ENCODE measurements at places on chromosomes 5 and 9.

GRCh38 chr5:32100230-32100629 lies 73.9 kb downstream of the GOLPH3 start:
- DNase-seq, result no peak

- DNase-seq, result no peak
These were observed 3.1 kb downstream of the IER5L start for GRCh38 chr9:129174724-129175514.

- no peak for DNase-seq
These were observed 9.3 kb upstream of the ZDHHC12 start for GRCh38 chr9:128733256-128733655.

DNA sequence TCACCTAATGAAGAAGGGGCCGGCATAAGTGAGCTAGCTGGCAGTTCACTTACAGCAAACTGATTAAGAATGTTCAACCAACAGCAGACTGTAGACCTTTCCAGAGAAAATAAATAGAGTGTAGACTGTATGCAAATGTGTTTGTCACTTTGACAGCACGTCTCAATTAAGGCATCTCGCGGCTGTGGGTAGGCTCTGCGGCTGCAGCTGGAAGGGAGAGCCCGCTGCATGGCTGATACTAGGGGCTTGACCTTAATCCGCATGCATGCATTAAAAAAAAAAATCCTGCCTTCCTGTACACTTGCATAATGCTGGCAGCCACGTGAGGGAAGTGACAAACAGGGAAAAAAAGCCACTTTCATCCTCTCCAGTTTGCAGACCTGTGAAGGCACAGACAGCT lies 82.3 kb downstream of the CRB2 start:
- DNase-seq, result no peak

GRCh38 chr5:153476767-153477166 lies 13.7 kb upstream of the GRIA1 start:
- DNase-seq, result no peak

- no peak for DNase-seq
These were observed 101.9 kb upstream of the EFNA5 start for GRCh38 chr5:107772418-107773310.

DNA sequence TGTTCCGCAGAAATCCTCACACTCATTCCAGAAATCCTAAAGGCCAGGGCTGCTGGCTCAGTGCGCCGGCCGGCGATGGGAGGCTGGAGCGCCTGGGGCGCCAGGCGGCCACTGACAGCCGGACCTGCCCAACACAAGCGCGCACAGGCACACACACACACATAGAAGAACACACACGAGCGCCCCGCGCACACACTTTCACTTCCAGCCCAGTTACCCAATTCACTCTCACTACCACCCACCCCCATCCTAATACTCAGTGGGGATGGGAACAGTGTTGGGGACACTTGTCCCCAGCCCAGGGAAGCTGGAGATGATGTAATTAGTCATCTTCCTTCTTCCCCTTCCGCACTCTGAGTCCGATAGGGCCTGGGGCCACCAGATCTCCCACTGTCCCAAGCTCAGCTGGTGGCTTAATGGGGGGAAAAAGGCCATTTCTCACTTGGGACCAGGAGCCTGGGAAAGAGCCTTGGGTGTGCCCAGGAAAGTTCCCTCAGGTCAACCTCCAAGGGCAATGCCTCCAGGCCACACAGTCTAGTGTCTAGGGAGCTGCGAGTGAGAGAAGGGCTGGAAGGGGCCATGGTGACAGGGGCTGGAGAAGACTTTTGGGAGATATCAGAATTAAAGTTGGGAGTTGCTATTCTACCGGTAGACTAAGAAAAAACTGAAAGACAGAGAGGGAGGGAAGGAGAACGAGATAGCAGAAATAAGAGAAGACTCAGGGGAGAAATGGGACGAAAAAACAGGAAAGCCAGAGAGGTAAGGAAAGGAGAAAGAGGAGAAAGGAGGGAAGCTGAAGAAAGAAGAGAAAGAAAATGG lies 1.7 kb downstream of the EBF1 start:
- no peak for DNase-seq

GRCh38 chr9:79390077-79390698 lies 181.6 kb upstream of the TLE4 start:
- no peak for DNase-seq

DNA sequence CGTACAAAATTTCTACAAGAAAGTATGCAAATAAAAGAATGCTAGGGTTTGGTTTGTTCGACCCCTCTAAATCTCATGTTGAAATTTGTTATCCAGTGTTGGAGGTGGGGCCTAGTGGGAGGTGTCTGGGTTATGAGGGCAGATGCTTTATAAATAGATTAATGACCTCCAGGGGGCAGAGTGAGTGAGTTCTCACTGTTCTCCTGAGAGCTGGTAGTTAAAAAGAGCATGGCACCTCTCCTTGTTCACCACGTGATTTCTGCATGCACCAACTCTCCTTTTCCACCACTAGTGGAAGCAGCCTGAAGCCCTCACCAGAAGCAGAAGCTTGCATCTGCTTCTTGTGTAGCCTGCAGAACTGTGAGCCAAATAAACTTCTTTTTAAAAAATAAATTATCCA lies 50.4 kb upstream of the FAM170A start:
- DNase-seq, result no peak

DNA sequence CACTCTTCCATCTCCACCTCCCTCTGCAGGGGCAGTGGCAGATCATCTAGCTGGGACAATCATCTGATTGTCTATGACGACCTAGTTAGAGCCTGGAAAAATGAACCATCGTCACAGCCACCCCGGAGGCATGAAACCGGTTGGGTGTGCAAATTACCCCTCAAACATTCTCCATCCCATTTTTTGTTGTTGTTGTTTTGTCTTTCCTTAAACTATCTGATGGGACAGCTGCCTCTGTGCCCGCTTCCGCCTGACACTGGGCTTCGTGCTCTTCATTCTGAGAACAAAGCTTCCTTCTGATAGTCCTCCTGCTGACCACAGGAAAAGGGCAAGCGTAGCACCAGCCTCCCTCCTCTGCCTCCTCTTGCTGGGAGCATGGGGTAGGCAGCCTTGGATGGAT lies 7.0 kb upstream of the NDST1 start:
- no peak for DNase-seq

DNA sequence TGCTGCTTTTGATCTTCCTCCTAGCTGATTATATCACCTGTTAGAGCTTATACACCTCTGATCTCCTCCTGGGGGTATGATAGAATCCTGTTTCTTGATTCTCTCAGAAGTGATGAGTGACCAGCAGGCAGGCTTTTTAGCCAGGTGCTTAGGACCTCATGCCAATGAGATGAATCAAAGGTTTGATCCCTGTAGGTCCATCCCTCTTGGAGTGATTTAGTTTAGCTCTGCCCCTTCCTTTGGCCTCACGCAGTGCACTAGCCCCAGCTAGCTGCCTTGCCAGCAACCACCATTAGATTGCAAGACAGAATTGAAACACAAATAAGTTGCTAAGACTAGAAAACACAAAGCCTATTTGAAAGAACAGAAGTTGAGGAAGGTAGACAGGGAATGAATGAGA lies 84.4 kb downstream of the ZSWIM6 start:
- DNase-seq, result no peak

DNA sequence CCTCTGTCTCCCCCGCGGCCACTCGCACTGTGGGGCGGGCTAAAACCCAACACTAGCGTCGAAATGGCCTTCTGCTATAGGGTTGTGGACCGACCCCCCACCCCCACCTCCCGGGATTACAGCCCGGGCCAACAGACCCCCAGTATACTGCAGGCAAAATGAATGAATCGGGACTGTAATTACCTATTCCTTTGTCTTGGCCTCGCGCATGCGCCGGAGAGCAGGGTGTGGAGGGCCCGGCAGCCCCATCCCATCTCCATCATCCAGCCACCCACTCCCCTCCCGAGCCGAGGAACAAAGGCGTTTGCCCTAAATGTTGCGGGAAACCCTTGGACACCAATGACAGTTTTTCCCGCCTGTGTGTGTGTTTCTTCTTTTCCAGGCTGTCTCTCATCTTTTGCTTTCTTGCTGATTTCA lies 1.6 kb downstream of the BASP1 start:
- DNase-seq, result no peak

GRCh38 chr5:60856066-60856465 lies 12.0 kb upstream of the ELOVL7 start:
- no peak for DNase-seq

DNA sequence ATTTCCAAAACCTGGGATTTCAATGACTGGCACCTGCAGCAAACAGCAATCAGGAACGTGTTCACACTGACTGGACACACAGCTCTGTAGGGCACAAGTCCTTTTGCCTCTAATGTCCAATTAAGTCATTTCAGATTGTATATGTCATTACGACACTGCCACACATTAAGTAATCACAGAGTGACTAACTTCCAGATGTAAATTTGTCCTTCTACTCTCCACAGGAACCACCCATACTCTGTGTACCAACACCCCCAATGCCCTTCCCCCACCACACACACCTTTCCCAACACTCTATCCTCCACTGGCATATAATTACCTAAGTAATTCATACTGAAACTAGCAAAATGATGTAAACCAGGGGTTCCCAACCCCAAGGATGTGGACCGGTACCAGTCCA lies 30.5 kb downstream of the LARS1 start:
- no peak for DNase-seq

- DNase-seq, result no peak
These were observed 573.8 kb upstream of the CDH9 start for GRCh38 chr5:27612161-27612560.

GRCh38 chr5:165630261-165630778 lies 2124.9 kb downstream of the MAT2B start:
- no peak for DNase-seq

DNA sequence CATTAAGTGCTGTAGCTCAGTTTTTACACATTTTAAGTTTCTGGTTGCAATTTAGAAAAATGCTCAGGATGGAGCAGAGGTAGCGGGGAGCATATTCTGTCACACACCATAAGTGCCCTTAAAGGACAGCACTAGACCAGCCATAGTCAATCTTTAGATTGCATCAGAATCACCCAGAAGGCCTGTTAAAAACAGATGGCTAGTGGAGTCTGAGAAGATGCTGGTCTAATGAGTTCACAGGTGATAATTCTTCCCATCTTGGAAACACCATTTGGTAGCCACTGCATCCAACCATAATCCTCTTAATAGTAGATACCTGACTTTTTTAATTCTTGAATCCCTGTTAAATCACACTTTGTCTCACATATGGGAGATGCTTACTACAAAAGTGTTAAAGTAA lies 113.2 kb downstream of the CDH18 start:
- no peak for DNase-seq

GRCh38 chr5:151646334-151646733 lies 40.4 kb downstream of the SPARC start:
- DNase-seq, result no peak

- DNase-seq, result no peak
These were observed 2.1 kb downstream of the HNRNPAB start for GRCh38 chr5:178206166-178207101.

DNA sequence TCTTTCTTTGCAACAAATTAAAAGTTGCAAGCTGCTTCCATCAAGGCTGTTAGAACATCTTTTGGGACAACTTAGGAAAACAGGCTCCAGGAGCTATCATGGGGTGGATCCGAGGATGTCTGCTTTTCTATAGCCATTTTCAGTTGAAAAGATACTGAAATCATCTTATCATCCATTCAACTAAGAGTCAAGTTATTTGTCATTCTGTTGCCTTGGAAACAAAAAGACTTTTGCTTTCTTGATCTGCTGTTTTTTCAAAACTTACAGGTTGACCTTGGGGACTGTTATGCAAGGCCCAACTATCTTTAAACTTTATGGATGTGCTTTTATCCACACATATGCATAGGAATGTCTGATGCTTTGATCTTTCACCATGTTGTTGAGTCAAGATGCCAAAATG lies 545.3 kb upstream of the DAP start:
- no peak for DNase-seq

DNA sequence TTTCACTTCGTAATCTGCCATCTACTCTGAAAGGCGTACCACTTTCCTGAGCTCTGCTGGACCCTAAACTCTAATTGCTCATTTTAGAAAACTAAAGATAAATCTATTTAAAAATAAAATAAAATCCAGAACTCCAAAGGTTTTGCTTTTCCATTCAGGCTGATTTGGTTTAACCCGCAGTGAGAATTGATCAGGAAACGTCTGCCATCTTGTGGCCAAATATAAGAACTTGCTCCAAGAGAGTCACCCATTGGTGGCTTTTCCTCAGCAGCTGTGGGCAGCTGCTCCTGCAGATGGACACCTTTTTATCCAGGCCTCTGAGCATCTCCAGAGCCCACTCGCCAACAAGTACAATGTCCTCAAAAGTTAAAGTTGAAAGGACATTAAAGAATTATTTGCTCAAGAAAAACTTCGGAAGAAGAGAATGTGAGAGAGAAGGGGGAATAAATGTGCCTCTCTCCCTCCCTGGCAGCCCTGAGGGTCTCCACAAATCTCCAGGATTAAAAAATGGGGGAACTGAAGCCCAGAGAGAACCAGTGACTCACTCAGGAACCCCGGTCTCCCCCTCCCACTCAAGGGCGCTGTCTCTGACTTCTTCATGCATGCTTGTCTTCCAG lies 4.1 kb downstream of the SAXO1 start:
- DNase-seq, result no peak
